Naive thymus-derived CD4-positive, alpha-beta T cell (primary cell): ENCODE measurements at places on chromosomes 1 and 21. TPM values are rescaled to one million over a fixed set of nuclear protein-coding genes. Genes with fewer than 3 reads are reported as not detected.

GRCh38 chr1:118783095-118783758 lies 204.9 kb downstream of the TBX15 start:
- no peak for DNase-seq

SON gene
- total RNA-seq, result 431 TPM

GRCh38 chr1:248730507-248731335 lies 24.8 kb downstream of the LYPD8 start:
- DNase-seq, result no peak

SNRNP40 gene
- 53.5 TPM for total RNA-seq

DNA sequence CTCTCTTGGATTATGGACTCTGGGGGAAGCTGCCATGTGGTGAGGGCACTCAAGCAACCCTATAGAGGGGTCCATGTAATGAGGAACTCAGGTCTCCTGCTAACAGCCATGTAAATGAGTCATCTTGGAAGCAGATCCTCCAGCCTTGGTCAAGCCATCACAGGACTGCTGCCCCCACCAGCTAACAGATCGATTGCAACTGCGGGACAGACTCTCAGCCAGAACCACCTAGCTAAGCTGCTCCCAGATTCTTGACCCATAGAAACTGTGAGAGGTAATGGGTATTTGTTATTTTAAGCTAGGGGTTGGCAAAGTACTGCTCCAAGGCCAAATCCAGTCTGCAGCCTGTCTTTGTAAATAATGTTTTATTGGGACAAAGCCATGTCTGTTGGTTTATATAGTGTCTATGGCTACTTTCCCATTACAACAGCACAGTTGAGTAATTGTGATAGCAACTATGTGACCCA lies 27.6 kb upstream of the MAP3K7CL start:
- DNase-seq, result no peak

FAM78B gene
- not detected for total RNA-seq
